Iris pigment epithelial cell (primary cell): ENCODE measurements at places on chromosomes 11 and 22.
A peak's percentile ranks its signal among the peaks of the same experiment; 100 is the strongest.

- DNase-seq = no peak
Measured at GRCh38 chr11:1055990-1056771, 18.5 kb upstream of the MUC2 start.

DNA sequence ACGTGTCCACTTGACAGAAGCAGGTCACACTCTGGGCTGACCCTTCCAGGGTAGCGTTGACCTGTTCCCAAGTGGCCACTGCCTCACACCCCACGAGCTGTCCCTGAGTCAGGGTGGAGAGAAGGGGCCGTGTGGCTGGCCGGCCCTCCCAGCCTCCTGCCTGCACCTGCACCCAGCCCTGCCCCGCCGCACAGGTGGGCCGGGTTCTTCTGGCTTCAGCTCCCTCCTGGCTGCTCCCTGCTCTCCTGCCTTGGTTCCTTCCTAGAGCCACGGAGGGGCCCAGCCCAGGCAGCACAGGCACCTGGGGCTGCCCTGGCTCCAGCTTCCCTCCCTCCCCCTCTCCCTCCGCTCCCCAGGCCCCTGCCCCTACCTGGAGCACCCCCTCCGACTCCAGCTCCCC, 42.3 kb downstream of the MOB2 start:
- DNase-seq = no peak

DNA sequence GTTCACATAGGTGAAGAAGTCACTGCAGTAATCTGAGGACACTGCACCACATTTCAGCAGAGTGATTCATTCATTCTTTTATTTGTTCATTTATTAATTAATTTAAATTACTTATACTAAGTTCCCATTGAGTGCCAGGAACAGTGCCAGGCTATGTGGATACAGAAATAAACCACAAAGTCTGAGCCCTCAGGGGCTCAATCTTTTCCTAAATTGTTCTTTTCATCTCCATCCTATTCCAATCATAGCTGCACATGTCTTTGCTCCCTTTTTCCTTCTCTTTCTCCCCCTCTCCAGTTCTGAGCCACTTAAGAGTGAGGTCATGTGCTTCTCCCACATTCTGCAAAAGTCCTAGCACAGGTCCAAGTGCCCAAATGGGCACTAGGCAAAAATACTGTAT, 4.9 kb downstream of the SYTL2 start:
- DNase-seq = no peak

- no peak for DNase-seq
Measured at GRCh38 chr11:6360183-6360582, 30.1 kb upstream of the SMPD1 start.

GRCh38 chr22:22925146-22925804, 37.7 kb downstream of the IGLL5 start:
- no peak for DNase-seq

DNA sequence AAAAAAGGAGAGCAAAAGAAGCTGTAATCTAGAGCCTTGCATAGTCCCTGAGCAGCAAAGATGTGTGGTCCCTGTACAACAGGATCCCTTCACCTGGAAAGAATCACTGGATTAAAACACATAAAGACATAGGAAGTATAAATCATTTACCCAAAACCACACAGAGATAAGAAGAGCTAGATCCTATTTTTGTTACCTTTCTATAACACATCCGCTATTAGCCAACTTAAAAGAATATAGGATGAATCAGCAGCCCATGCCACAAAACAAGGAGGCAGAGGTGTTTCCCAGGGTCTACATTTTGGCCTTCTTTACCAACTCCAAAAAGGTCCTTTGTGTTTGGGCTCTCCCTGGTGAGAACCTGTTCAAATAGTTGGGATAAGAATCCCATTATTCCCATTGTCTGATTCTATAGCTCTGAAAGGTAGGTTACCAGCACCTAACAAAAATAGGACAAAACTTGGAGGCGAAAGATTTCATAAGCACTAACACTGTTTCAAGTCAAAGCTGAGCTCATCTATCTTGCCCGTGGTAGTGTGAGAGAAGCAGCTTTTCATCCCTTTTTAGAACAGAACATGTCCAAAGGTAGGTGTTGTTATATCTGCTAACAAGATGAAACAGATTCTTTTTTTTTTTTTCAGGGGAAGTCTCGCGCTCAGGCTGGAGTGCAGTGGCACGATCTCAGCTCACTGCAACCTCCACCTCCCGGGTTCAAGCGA, 26.8 kb downstream of the PAK1 start:
- no peak for DNase-seq

DNA sequence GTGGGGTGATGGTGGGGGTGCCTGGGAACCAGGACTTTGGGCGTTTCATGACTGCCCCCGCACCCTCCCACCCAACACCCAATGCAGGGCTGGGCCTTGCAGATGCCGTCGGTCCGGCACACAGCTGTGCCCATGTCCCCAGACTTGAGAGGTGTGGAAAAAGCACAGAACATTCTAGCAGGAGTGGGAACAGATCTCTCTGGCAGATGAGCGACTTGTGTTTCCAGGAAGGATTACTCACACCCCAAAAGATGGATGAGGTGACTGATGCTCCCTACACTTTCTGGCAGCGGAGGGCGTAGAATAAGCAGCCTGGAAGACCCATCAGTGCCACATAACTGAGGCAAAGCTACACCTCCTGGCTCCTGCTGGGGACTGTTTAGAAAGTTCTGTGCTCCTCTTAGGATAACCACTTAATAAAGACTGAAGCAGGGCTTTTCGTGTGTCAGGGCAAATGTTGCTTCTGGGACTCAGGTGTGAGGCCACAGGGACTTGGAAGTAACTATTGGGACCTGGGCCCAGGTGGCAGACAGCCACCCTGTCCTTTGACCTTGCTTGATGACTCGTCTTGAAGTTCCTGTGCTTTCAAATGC, 24.2 kb downstream of the FBLN1 start:
- no peak for DNase-seq

DNA sequence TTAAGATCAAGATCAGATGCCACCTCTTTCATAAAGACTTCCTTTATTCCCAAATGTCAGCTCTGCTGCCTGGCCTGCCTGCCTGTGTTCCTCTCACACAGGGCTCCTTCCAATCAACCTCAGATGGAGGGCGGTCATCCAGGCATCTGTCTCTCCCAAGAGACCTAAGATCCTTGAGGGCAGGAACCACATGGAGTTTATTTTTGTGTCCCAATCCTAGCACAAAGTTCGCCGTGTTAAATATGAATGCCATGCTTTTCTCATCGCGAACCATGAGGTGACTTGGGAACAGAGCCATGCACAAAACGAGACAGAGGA, 72.7 kb upstream of the ARFGAP3 start:
- DNase-seq = no peak

DNA sequence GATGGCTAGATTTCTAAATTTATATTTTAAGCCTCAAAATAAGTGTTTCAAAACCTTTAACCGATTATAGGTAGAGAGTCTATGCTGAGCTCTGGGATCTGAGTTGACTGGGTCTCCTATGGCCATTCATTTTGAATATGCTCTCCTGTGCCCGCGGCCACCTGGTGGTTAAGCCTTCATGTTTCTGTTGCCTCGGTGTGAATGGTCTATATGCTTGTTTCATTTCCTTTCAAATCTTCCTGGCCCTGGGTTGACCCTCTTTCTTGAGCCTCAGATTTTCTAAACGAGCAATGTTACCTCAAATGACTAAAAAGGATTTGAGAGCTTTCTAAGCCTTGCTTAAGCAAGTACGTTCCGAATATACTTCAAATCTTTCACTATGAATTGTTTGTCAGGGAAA, 789.4 kb upstream of the KIRREL3 start:
- no peak for DNase-seq

GRCh38 chr11:30128269-30128932, 102.4 kb upstream of the FSHB start:
- DNase-seq = peak; percentile 62

GRCh38 chr11:3203221-3204043, 15.2 kb downstream of the MRGPRG start:
- DNase-seq = peak; percentile 25

GRCh38 chr11:69470301-69470700, 11.2 kb upstream of the LINC01488 start:
- no peak for DNase-seq

- DNase-seq = no peak
Measured at GRCh38 chr22:48223488-48224190, 1461.2 kb downstream of the TBC1D22A start.

- DNase-seq = peak; percentile 30
Measured at GRCh38 chr22:38069372-38070249, 12.4 kb downstream of the PICK1 start.

GRCh38 chr11:88579466-88579865, 241.9 kb upstream of the CTSC start:
- DNase-seq = no peak

- no peak for DNase-seq
Measured at GRCh38 chr11:2435288-2436012, 8.9 kb downstream of the TRPM5 start.

GRCh38 chr22:37486224-37486845, at the start of gene MFNG:
Gene MFNG (minus strand): TSS chr22:37486384. CDS start chr22:37486177, 207 bp downstream.
- peak; percentile 29 for DNase-seq

- DNase-seq = no peak
Measured at GRCh38 chr11:64343767-64344559, 4.0 kb downstream of the CCDC88B start.

DNA sequence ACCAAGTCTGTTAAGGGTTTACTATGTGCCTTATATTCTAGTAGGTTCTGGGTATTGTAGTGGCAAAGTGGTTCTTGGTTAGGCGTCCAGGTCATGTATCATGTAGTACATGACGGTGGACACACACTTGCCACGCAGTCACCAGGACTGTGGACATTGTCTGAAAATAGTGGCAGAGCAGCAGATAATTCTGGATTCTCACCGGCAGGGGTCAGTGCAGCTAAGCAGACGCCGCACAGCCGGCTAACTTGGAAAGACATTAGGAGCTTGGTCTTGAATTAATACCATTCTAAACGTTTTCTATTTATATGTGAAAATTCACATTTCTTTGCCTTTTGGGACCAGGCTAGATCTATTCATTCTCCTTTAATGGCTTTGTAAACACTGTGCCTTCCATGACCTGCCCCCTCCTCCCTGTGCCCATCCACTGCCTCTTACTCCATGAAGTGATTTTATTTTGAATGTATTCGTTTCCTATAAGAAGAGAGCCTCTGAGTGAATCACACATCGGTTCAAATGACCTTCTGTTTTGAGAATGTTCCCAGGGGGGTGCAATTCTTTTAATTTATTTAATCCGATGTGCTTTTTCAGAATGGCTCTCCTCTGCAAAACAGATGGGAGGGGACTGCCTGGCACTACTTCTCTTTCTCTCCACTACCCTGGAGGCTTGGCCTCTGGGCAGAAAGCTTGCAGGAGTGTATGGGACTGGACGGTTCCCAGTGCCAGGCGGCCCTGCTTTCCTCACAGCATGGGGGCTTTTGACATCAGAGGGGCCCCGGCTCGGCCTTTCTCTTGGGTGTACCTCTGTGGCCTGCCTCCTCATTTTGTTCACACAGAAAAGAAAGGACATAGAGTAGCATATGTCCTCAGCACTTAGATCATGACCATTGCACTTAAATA, 378.0 kb downstream of the NTM start:
- peak; percentile 79 for DNase-seq

DNA sequence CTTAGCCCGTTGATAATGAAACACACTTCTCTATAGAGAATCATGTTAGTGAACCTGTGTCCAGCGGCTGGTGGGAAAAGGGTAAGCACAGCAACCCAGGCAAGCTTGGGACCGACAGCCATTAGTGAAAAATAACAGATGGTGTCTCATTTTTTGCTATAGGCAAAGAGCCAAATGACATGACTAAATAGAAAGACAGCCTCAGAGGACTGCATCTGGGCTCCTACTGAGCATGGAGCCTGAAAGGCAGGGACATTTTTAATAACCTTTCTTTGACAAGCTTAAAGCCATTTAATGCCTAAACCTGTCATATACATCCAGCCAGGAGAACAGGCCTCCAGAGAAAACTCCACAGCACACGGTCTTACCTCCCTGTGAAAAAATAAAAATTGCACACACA, 67.0 kb downstream of the FANCF start:
- peak; percentile 5 for DNase-seq

DNA sequence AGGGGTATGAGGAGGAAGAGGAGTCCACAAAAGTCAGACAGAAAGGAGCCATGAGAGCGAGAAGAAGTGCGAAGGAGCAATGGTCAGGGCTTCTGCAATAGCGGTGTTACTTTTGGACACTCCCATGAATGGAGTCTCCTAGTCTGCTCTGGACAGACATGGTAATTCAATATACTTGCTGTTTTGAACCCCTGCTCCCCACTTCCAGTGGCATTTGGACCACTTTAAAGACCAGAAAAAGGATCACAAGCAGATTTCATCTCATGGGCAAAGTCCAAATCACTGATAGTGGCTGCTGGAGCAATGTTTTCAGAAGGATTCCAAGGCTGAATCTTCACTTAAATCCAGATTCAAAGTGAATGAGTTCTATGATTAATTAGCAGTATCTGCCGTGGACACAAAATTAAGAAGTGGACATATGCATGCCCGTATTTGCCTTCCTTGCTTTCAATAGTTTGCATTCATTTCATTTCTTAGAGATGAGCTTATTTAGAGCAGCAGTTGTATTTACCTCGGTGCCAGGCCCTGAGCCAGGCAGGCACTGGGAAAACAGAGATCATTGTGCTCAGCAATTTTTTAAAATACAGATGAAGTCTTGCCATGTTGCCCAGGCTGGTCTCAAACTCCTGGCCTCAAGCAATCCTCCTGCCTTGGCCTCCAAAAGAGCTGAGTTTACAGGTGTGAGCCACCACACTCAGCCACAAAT, 72.0 kb downstream of the SLC1A2 start:
- no peak for DNase-seq

- no peak for DNase-seq
Measured at GRCh38 chr22:24180316-24181087, 785 bp upstream of the SUSD2 start.

DNA sequence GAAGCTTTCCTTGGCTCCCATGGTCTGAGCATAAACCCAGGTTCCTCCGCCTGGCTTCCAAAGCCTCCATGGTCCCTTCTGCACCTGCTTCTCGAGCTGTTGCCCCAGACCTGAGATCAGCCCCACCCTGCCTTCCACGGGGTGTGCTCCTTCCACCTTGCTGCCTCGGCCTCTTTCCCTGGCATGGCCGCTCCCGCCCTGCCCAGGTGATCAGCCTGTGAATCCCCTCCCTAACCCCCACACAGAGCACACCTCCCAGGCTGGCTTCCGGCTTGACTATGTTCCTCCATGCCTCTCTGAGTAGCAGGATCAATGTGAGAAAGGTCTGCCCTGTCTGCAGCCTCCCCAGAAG, 2.7 kb upstream of the PPP6R3 start:
- no peak for DNase-seq

DNA sequence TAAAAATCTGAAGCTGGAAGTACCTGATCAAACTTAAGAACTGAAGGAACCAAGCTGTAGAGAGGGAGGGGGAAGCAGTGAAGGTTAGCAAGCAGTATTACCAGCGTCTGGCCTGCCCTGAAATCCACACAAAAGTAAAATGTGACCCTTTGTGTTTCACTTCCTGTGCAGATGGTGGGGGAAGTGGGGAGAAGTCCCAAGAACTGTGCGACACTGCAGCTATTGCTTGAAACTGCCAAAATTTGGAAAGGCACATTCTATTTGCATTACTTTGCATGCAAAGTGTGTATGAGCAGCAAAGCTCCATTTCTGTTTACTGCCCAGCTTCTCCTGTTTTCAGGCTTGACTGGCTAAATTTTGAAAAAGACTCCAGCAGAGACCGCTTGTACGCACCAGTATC, 72.1 kb upstream of the BMAL1 start:
- no peak for DNase-seq
